Spinal cord (tissue), 10 donors: ENCODE measurements at places on chromosomes 4 and X. TPM values are rescaled to one million over a fixed set of nuclear protein-coding genes. Genes with fewer than 3 reads are reported as not detected.

GRCh38 chr4:165475706-165476070, 96.9 kb downstream of the CPE start:
- H3K27me3 ChIP-seq: no peaks in the 10 kb centered on the region
- no peak for DNase-seq
- no peak overlapping the region for H3K4me3 ChIP-seq
- H3K27ac ChIP-seq: no peak overlapping the region
- no peaks in the 10 kb centered on the region for H3K4me1 ChIP-seq

DNA sequence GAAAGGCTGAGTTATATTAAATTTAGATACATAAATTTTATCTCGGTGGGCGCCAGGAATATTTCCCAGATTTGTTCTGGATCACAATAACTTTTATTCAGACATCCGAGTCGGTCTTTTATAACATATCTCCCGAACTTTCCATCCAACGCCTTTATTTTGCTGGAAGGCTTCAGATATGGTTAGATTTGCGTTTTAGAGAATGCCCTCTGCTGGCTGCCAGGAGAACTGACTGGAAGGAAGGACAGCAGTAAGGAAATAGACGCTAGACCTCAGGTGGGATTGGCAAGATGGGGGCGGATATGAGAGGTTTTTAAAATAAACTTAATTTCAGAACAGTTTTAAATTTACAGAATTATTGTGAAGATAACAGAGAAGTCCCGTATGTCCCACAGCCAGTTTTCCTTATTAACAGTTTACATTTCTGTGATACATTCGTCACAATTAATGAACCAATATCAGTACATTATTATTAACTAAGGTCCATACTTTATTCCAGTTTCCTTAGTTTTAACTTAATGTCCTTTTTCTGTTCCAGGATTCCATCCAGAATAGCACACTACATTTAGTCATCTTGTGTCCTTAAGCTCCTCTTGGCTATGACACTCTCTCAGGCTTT, 4.6 kb upstream of the KANTR start:
- peak; percentile 79 for DNase-seq
- H3K4me1 ChIP-seq: peaks cover 25% of the 10 kb centered on the region
- H3K36me3 ChIP-seq: peaks cover 18% of the 10 kb centered on the region

DNA sequence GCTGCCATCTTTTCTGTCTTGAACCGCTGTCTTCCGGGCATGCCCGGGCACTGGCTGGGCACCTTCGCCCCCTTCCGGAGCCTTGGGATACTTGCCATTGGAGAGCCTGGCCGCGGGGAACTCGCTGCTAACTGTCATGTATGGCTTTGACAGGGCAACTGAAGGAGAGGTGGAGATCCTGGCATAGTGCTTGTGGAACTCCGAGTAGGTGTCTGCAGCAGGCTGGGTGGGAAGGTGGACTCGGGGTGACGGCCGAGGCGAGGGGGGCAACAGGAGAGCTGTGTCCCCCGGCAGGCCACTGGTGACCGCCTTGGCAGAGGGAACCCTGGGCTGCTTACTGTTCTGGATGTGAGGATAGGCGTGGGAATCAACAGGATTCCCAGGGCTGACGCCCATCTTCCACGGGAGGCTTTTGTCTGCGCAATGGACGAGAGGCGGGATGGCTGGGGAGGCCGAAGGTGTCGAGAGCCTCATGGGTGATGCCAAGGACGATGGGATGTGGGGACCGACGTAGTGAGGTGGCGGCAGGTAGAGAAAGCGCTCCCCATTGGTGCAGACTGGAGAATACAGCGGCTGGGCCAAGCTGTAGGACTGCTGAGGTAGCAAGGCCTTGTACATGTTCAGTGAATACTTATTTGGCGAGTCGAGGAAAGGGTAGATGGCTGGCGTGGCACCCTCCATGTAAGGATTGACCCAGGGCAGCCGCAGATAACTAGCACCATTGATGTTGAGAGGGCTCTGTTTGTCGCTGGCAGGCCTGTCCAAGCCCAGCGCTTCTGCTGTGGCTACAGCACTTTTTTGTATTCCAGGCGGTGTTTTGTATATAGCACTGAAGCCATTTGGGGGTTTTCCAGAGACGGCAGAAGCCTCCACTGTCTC, 23.4 kb downstream of the BCOR start:
- peaks cover 39% of the 10 kb centered on the region for H3K36me3 ChIP-seq
- no peak for DNase-seq
- H3K4me1 ChIP-seq: peaks cover 27% of the 10 kb centered on the region
- no peak overlapping the region for H3K27ac ChIP-seq

DNA sequence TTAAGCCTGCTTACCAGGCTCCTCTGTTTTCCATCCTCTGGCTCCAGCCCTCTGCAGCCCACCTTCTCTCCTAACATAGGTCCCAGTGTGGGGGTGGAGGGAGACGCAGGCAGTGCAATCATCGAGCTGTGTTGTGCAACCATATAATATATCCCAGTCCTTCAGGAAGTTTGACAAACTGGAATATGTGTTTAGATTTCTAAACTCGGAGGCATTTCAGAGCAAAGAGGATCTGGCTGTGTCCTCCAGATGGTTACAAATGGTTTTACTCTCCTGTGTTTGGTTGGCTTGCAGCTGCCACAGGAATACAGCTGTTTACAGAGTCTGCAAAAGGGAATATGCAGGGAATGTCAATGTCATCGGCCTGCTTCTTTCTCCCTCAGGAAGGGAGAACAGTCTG, 195.3 kb upstream of the LNX1 start:
- no peaks in the 10 kb centered on the region for H3K4me1 ChIP-seq
- H3K36me3 ChIP-seq: no peaks in the 10 kb centered on the region
- H3K27me3 ChIP-seq: no peaks in the 10 kb centered on the region
- H3K27ac ChIP-seq: no peak overlapping the region
- DNase-seq: no peak

Gene DDIT4L
- 4.7 TPM for total RNA-seq

Gene AREG
- 0.22 TPM for total RNA-seq

Gene PRKG2
- 7.2 TPM for total RNA-seq

Gene SPANXB1
- total RNA-seq: not detected

DNA sequence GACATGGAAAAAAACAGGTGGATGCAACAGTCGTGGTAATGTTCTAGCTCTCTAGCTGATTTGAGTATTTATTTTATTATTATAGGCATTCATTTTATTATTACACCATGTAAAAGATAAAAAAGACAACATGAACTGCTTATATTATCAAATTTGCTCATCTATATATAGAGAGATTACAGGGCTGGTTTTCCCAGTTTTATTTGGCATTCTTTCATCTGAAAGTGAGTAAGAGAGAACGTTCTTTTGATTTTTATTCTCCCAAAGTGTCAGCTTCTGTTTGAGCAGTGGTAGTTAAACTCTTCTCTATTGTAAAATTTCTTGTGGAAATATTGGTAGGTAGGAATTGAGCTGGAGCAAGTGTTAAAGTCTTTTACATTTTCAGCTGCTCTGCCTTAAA, 179.9 kb downstream of the SOWAHB start:
- no peaks in the 10 kb centered on the region for H3K27me3 ChIP-seq
- H3K36me3 ChIP-seq: no peaks in the 10 kb centered on the region
- H3K27ac ChIP-seq: no peak overlapping the region
- no peak for DNase-seq
- H3K4me3 ChIP-seq: no peak overlapping the region
- H3K4me1 ChIP-seq: no peaks in the 10 kb centered on the region

- H3K36me3 ChIP-seq: no peaks in the 10 kb centered on the region
- no peak for DNase-seq
- no peaks in the 10 kb centered on the region for H3K4me1 ChIP-seq
- H3K27ac ChIP-seq: no peak overlapping the region
- peaks cover 4% of the 10 kb centered on the region for H3K27me3 ChIP-seq
These were observed 55.5 kb upstream of the SMIM10 start for GRCh38 chrX:134935276-134935675.

GRCh38 chr4:108396900-108397497, 223.4 kb upstream of the RPL34 start:
- no peak for DNase-seq
- H3K36me3 ChIP-seq: no peaks in the 10 kb centered on the region
- H3K27ac ChIP-seq: no peak overlapping the region
- no peaks in the 10 kb centered on the region for H3K27me3 ChIP-seq
- peaks cover 14% of the 10 kb centered on the region for H3K4me1 ChIP-seq
- H3K4me3 ChIP-seq: no peak overlapping the region
